Aorta (tissue), 5 donors: ENCODE measurements at places on chromosomes 13 and 19.
A peak's percentile ranks its signal among the peaks of the same experiment; 100 is the strongest.

DNA sequence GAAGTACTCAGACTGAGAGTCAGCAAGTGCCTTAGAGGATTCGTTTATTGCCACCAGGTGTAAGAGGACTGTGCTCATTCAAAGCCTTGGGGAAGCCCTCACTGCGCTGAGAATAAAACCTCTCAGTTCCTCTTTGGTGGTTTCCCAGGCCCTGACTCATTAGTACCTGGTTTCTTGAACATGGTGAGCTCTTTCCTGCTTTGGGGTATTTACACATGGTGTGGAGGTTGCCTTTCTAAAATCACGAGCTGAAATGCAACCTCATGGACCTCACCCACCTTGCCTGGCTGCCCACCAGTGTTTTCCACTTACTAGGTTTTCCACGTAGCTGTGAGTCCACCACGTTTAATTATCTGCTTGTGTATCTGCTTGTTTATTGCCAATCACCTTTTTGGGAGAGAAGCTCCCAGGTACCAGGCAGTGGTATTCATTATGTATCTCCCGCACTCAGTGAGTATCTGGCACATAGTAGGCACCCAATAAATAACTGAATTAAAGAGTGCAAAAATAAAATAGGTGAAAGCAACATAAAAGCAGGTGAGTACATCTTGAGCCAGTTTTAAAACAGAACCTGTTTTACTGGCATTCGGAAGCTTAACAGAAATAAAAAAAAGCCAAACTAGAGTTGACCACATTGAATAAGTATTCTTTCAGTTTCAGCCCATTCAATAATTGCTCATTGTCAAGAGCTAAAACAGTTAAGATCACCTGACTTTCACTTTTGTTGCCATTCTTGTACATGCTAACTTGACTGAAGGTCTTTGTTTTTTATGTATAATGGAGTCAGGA is 533.0 kb downstream of the MYO16 start:
- DNase-seq, result no peak

GRCh38 chr13:48775804-48776203 is 122.1 kb downstream of the CYSLTR2 start:
- DNase-seq, result no peak

DNA sequence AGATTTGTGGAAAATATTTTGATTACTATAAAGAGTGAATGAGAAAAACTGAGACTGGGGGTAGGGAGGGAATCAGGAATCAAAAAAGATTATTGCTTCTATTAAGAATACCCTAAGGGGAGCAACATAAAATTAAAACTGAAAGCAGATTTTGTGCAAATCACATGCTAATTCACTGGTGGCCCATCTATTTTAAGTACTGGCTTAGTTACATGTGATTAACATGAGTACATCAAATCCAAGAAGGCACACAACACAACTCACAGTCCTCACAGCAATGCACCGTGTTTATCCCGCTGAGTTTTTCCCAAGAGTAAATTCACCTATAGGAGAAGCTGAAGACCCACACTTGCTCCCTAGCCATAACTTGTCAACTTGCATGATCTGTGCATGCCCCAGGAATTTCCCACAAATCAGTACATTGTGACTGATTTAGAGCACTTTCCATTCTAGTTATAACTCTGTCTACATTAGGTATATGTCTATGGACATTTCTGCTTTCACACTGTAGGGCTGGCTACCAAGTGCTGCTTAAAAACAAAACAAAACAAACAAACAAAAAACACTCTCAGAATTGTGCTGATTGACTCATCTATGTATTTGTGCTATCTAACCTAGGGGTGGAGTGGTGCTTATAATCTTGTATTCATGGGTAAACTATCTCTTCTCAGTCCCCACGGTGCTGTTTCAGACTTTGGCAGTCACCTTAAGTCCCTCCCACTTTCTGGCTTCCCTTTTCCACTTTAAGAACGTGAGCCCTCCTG is 24.3 kb downstream of the AMER2 start:
- DNase-seq, result no peak

- DNase-seq, result no peak
These were observed 15.4 kb downstream of the CARS2 start for GRCh38 chr13:110690516-110690915.

GRCh38 chr19:6260912-6261650 is 18.7 kb downstream of the MLLT1 start:
- DNase-seq, result peak; percentile 77

DNA sequence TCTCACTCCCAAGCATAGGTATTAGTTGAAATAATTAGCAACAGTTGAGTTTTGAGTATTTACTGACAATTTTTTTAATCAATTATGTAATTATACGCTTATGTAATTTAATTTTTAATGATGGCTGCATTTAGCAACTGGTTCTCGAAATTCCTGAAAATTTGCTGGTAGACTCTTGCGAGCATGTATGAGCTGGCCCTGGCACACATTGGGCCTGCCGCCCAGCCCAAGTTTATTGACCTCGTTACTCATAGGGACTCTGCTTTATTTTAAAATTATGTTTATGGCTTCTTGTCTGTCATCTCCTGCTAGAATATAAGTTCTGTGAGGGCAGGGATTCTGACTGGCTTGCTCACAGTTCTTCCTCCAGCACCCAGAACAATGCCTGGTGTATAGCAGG is 6.7 kb downstream of the KLK14 start:
- DNase-seq, result no peak

- DNase-seq, result no peak
These were observed 12.3 kb downstream of the FAM187B start for GRCh38 chr19:35216016-35216832.

- peak; percentile 77 for DNase-seq
These were observed 53.6 kb downstream of the ZAR1L start for GRCh38 chr13:32261567-32261966.

- no peak for DNase-seq
These were observed 92.3 kb downstream of the COL4A1 start for GRCh38 chr13:110214637-110215036.

GRCh38 chr13:77533875-77534788 is 1.4 kb upstream of the SCEL start:
- no peak for DNase-seq

DNA sequence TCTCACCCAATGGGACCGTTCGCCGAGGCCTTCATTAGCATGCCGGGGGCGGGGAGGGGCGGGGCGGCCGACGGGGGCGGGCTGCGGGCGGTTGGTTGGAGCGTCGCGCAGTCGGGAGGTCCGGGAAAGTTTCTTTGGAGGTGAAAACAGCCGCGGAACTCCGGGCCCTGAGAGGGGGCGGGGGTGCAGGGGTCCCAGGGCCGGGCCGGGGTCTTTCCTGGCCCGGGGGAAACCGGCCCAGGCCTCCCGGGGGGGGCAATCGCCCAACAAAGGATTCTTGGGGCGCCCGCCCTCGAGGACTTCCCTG is at the start of gene HMG20B:
Gene HMG20B, plus strand, starts transcription at position 90 of the 307 bp plus-strand sequence. CDS start 366 bp downstream, outside the sequence.
- DNase-seq, result no peak

DNA sequence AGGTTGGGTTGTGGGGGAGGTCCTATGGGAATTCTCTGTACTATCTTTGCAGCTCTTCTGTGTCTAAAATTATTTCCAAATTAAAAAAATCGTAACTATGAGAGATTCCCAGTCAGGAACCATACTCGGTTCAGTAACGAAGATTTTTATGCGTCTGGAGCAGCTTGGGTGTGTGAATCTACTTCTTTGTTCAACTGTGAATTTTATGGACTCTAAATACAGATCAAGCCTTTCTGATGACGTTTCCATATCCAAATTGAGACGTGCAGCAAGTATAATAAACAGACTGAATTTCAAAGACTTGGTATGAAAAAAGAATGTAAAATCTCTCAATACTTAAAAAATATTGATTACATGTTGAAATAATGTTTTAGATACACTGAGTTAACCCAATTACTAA is 30.9 kb downstream of the MLLT1 start:
- no peak for DNase-seq

GRCh38 chr13:98954313-98954712 is 23.6 kb downstream of the DOCK9 start:
- no peak for DNase-seq

DNA sequence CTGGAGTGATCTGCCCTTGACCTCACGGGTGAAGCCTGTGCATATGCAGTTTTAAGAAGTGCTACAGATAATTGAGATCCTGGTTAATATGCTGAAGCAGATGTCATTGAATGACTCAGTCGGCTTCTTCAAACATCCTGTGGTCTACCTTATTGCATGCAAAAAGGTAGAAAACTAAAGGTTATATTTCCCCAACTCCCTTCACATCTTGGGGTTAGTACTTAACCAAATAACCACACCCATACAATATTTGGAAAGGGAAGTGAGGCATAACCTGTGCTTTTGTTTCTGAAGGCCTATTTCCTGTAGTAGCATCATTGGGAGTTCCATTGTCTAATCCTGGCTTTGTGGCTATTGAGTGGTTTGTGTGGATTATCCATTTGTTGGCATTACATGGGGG is 58.3 kb downstream of the RAP2A start:
- DNase-seq, result no peak

- DNase-seq, result no peak
These were observed 4.7 kb upstream of the SLC5A5 start for GRCh38 chr19:17866964-17867486.

GRCh38 chr13:48555441-48555840 is 22.6 kb upstream of the RCBTB2 start:
- no peak for DNase-seq

GRCh38 chr19:18804139-18804601 is 13.1 kb upstream of the COMP start:
- no peak for DNase-seq

DNA sequence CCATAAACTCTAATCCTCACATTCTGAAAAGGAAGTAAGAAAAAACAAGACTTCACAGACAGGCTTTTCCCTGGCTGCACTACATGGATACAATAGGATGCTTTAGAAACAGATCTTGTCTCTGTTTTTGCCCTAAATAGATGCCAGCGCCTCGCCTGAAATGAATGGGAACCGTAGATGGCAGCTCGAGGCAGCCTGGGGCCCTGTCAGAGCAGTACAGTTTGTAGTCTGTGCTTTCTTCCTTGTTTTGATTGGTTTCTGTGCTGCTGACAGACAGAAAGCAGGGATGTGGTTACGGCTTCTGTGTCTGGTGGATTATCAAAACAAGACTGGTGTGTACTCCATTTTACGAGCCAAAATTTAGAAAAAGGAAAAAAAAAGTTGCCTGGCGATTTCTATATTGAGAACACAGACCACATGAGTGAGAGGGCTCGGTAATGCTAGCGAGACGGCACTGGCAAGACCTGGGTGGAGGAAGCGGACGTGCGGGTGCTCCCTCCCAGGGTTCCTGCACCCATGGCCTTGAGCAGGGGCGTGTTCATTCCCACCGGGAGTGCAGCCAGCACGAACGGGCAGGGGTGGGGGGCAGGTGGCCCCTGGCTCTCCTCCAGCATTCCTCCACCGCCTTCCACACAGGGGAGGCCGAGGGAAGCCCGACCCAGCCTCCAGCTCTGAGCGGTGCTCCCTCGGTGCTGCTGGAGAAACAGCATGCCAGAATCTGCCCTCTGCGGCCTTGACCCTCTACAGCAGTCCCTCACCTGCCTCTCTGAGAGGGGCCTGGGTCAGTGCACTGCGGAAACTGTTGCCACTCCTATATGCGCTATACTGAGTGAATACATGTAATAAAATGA is 37.6 kb upstream of the C1QTNF9 start:
- DNase-seq, result peak; percentile 84

- DNase-seq, result no peak
These were observed 59.1 kb downstream of the DOCK9 start for GRCh38 chr13:98918771-98919170.

DNA sequence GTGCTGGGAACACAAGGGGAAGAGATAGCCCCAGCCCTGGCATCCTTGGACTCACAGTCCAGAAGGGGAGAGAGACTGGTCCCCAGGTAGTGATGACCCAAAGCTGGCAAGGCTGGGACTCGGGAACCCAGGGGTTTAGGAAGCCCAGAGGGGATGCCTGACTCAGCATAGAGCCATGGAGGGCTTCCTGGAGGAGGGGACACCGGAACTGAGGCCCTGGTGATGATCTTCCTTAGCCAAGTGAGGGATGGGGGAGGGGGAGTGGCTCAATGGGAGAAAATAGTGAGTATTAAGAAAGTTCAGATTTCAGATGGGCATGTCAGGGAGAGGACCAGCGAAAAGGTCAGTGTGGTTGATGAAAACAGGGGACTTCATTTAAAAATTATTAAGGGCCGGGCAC is 26.8 kb downstream of the EXOC3L2 start:
- no peak for DNase-seq

DNA sequence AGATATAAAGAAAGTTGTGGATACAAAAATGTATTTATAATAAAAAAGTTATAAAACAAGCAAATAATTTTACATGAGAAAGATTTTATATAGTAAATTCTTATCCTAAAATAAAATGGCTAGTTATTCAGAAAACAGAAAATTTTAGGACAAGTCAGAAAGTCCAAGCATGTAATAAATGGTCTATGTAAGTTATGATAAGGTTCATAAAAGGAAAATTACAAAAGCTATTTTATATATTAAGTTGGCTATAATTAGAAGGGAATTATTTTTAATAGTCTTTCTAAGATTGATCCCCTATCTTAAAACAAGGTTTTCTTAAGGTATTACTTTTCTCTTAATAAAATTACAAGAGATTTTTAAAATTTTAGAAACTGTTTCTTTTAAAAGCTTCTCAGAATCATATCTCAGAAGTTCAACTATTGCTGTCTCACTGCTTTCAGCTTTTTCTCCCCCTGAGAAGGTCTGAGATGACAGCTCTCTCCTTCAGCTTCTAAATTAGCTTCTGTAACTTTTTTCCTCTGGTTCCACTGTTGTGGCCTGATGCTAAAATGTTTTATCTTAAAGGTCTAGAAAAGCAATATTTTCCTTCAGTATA is 8.7 kb downstream of the CCDC169 start:
- no peak for DNase-seq

GRCh38 chr13:63497601-63498000 is 2082.0 kb upstream of the PCDH20 start:
- no peak for DNase-seq

DNA sequence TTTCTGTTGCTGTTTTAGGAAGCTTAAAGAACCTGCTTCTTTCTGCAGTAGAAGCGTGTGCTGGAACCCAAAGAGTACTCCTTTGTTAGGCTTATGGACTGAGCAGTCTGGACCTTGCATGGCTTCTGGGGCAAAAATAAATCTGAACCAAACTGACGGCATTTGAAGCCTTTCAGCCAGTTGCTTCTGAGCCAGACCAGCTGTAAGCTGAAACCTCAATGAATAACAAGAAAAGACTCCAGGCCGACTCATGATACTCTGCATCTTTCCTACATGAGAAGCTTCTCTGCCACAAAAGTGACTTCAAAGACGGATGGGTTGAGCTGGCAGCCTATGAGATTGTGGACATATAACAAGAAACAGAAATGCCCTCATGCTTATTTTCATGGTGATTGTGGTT is 103.1 kb downstream of the TNFRSF19 start:
- DNase-seq, result no peak

DNA sequence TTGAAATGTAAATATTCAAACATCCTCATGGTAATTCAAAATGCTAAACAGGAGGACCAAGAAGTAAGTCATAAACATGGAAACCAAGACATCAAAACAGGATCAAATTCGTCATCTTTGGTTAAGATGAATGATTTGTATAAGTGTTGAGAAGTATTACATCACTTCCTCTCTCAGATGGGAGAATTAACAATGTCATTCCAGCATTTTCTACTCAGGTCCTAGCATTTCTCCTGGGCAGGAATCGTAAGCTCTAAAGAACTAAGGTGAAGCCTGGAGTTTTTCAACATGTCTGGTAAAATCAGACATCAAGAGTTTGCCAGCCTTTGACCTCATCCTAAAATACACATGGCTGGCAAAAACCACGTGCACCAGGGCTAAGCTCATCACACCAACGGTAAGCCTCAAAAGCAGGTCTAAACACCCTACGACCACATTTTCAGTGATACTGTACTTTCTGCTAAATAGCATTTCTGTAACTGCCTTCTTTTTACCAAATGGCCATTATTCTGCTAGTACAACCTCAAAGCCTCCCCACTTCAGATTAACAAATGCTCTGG is 24.8 kb downstream of the RANBP3 start:
- no peak for DNase-seq

- no peak for DNase-seq
These were observed 83.5 kb upstream of the ARGLU1 start for GRCh38 chr13:106651442-106651841.
